ENCODE measurements at places on chromosomes 6 and 20. TPM values are rescaled to one million over a fixed set of nuclear protein-coding genes. Genes with fewer than 3 reads are reported as not detected.

GRCh38 chr20:21397341-21398108 is at the start of gene NKX2-4:
Gene NKX2-4, minus strand, starts transcription at chr20:21397526. Its CDS starts 127 bp downstream, at chr20:21397399.
- DNase-seq: no peak

GRCh38 chr6:26163427-26164119 is 76.3 kb downstream of the HFE start:
- DNase-seq: no peak

GRCh38 chr6:3711776-3712175 is 39.7 kb downstream of the PXDC1 start:
- no peak for DNase-seq

EDN3 gene
- polyA plus RNA-seq: 5.4 TPM

DNA sequence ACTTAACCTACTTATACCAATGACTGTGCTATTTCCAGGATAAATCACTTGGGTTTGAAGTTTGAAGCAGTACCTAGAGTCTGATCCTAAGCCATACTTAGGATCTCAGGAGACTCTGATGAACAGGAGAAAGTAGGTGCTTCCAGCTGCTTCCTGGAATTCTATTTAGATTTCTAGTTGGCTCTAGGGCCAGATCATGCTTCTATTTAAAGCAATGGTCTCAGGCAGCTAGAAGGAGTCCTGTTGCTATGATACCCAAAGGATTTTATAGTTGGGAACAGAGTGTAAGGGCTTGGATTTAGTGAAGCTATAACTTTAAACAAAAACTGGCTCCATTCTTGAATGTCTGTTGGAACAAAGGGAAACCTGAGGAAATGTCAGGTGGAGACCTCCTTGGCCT is 52.4 kb upstream of the TINAG start:
- DNase-seq: no peak

DNA sequence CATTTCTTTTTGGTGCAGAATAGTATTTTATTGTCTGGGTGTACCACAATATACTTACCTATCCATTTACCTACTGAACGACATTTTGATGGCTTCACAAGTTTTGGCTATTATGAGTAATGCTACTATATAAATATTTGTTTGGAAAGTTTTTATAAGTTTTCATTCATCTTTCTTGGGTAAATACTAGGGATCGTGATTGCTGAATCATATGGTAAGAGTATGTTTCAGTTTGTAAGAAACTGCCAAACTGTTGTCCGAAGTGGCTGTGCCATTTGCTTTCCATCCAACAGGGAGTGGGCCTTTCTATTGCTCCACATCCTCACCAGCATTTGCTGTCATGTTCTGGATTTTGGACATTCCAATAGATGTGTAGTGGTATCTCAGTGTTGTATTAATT is 104.2 kb downstream of the CDYL start:
- no peak for DNase-seq

DNA sequence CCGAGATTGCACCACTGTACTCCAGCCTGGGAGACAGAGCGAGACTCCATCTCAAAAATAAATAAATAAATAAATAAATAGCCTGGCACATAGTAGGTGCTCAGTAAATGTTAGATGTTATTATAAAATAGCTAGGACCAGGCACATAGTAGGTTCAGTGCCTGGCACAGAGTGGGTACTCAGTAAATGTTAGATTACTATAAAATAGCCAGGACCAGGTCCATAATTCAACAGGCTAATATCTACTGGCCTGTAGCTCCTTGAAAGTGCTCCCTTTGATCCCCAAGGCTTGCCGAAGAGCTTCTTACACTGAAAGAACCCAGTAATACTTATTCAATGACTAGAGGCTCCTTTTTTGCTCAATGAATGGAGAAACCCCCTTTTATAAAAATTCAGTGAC is 215.1 kb upstream of the ZNF217 start:
- DNase-seq: no peak

CRYBG1 gene
- polyA plus RNA-seq: 18.2 TPM

DNA sequence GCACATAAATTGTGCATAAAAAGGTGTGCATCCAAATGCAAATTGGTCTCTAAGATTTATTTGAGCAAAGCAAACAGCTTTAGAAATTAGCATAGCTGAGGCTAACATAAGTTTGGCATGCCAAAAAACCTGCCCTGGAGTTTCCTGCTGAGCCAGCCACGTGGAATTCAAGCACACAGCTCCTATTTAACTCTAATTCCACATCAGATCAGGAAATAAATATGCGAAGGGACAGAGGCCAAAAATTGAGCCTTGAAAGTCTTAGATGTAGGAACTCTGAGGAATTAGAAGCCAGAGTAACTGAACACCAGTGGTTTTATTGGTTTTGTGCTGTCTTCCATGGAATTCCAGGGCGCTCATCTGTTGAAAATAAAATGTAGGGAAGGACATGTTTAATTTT is 19.6 kb downstream of the SOBP start:
- no peak for DNase-seq

NHLRC1 gene
- polyA plus RNA-seq: 2.3 TPM

ECT2L gene
- 0.20 TPM for polyA plus RNA-seq

DNA sequence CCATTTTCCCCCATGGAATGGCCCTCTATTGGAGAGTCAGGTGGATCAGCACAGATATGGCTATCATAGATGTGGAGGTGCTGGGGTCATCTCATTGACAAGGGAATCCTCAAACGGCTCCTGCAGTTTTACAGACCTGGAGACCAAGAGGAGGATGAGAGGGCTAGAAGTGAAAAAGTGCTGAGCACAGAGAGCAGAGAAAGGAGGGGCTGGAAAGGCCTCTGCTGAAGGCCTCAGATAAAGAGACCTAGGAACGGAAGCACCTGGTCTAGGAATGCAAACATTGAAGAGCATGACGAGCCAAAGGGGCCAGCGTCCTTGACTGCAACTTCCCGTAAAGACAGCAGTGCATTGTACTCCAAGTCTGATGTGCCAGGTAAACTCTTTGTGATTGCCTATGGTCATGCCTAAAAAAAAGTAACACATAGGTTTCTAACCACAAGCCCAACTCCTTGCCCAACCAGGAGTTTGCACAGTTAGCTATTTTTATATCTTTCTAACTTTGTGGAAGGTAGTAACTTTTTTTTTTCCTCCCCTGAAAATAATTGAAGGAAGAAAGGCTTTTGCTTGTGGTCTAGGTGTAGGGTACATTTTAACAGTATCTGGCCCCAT is 15.2 kb downstream of the RSPH4A start:
- DNase-seq: no peak

C20orf141 gene
- not detected for polyA plus RNA-seq

DNA sequence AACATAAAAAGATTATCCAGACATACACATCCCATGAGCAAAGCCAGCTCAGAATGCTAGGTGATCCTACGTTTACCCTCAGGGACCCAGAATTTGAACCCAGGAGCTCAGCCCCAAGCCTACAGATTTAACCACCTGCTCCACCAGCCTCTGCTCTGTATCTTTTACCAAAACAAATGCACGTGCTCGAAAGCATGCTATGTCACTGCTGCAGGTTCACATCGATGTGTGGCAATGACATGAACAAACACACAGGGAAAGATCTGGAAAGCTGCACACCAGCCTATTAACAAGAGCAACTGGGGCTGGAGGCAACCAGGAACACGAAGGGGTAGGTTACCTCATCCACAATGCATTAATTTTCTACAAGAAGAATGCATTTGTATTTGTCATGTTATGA is 32.1 kb downstream of the PREX1 start:
- DNase-seq: no peak

GRCh38 chr6:3383525-3383924 is 73.3 kb downstream of the SLC22A23 start:
- no peak for DNase-seq

GRCh38 chr20:41748756-41749582 is 130.8 kb upstream of the CHD6 start:
- no peak for DNase-seq

DNA sequence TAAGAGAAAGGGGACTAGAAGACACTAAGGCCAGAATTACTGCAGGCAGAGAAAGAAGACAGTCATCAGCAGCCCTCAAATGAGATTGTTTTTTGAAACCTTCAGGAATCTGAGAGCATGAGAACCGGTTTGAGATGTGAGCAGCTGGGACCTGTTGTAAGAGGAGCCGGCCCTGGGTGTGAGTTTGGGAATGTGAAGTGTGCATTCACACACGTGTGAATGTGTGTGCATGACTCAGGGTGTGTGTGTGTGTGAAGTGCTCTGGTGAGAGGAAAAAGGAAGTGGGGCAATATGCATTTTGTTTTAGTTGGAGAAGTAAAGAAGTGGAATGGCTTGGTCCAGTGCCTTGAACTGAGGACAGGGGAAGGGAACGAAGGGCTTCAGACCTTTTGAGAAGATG is 4.3 kb downstream of the SCUBE3 start:
- DNase-seq: no peak

DNA sequence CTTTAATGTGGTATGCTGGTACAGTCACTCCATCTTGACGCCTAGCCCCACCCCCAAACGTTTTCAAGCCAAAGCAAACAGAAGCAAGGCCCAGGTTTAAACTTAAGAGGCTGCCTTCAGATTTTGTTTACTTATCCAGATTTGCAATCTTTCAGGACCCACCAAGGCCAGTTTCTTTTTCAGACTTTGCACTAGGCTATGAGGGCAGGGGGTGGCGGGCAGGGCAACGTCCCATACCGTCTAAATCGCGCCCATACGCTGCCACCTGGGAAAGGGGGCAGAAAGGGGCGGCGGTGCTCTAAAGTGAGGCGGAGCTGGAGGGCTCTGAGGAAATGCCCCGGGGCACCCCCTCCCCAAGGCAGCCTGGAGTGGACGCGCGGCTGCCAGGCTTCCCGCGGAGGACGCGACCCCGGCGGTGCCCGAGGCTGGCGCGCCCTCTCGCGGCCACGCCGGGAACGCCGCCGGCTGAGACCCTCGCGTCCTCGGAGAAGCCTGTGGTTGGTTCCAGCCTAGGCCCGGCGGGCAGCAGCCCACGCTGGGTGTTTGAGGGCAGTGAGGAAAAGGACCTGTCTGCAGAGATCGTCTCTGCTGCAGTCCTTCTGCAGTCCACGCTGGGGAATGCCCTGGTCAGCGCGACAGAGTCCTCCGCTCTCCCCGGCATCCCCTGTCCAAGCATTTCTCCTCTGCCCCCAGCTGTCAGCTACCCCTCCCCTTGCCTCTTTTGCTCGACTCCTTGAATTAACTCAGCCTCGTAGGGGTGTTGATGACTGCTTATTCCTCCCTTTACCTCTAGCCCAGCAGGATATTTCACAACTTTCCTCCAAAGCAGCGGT is 129.2 kb upstream of the PRND start:
- DNase-seq: no peak

SDCBP2 gene
- 3.1 TPM for polyA plus RNA-seq

ORC3 gene
- polyA plus RNA-seq: 37.2 TPM

DNA sequence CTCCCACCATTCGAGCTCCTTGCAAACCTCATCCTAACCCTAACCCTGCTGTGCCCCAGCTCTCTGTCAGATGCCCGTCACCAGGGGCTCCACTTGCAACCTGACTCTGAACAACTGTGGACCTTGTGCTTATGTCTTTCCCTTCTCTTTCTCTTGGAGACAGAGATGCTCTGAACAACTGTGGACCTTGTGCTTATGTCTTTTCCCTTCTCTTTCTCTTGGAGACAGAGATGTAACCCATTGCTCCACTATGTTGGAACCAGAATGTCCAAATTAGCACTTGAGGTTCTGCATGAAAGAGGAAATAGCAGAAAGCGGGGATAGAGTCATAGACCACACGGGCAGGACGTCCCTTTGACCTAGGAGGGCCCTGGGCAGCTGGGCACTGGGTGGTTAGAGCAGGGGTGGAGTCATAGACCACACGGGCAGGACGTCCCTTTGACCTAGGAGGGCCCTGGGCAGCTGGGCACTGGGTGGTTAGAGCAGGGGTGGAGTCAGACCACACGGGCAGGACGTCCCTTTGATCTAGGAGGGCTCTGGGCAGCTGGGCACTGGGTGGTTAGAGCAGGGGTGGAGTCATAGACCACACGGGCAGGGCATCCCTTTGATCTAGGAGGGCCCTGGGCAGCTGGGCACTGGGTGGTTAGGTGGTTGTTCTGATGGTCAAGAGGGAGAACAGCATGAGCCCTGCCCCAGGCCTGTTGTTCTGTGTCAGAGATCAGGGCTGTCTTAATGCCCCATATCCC is 22.2 kb downstream of the PCMTD2 start:
- DNase-seq: no peak

GRCh38 chr20:47365023-47365764 is 8.7 kb upstream of the ZMYND8 start:
- DNase-seq: no peak

DNA sequence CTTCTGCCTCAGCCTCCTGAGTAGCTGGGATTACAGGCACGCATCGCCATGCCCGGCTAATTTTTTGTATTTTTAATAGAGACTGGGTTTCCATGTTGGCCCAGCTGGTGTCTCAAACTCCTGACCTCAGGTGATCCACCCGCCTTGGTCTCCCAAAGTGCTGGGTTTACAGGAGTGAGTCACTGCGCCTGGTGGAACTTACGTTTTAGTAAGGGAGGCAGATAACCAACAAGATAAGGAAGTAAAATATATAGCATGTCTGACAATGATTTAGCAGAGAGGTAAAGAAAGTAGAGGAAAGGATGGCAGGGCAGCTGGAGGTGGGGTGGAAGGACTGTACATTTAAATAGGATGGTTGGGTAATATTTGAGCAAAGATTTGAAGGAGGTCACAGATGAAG is 12.8 kb upstream of the MYMX start:
- no peak for DNase-seq

DNA sequence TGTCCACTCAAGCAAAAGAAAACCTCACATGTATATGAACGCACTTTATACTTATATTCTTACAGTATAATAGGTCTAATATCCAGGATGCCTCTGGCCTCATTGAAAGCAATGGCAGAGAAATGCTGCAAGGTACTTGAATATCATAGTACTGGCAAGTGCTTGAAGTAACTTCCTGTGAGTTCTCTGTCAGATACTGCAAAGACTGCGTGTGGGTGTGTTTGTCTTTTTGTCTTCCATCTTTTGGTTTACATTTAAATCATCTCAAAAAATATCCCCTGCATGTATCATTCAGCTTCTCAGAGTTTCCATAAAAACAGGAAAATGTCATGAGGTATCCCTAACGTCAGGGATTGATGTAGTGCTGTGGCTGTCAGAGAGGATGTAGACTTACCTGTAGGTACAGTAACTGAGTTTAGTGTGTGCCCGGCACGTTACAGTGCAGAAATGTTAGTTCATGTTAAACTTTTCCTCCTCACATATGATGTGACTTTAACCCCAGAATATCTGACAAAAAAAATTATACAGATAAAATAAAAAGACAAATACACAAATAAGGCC is 184.3 kb downstream of the DST start:
- no peak for DNase-seq

GABRR1 gene
- 2.1 TPM for polyA plus RNA-seq

- DNase-seq: no peak
Measured at GRCh38 chr6:169172456-169172855, 81.2 kb downstream of the THBS2 start.

HAO1 gene
- polyA plus RNA-seq: not detected
